ENCODE measurements at places on chromosomes 5 and 9.

DNA sequence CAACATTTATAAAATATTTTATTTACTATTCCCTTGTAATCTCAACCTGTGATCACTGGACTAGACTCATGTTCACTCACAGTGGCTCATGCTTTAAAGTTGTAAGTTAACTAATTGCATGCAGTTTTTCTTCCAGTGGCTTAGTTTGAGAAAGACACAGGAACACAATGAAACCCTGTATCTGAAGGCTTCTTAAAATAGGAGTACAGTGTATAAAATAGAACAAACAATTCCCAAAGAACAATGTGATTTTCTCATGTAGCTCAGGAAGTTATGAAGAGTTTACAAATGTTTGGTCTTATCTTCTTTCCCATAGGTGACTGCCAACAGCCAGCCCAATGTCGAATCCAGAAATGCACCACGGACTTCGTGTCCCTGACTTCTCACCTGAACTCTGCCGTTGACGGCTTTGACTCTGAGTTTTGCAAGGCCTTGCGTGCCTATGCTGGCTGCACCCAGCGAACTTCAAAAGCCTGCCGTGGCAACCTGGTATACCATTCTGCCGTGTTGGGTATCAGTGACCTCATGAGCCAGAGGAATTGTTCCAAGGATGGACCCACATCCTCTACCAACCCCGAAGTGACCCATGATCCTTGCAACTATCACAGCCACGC, 5.9 kb downstream of the RGMB start:
- DNase-seq = no peak

DNA sequence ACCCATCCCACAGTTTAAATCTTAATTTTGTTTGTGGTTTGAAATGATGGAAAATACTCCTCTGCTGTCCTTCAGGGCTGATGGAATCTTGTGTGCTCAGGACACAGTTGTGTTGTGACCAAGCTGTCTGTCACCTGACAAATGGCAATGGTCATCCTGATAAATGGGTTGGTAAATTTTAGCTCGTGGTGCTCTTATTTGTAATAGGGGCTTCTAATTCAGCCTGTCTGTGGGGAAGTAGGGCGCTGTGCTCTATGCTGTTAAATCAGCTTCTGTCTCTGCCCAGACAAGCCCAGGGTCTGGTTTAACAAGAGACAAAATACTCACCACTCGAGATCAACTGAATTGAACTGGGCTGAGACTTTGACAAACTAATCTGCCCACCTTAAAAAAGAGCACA, 4.5 kb downstream of the LRRTM2 start:
- DNase-seq = no peak

DNA sequence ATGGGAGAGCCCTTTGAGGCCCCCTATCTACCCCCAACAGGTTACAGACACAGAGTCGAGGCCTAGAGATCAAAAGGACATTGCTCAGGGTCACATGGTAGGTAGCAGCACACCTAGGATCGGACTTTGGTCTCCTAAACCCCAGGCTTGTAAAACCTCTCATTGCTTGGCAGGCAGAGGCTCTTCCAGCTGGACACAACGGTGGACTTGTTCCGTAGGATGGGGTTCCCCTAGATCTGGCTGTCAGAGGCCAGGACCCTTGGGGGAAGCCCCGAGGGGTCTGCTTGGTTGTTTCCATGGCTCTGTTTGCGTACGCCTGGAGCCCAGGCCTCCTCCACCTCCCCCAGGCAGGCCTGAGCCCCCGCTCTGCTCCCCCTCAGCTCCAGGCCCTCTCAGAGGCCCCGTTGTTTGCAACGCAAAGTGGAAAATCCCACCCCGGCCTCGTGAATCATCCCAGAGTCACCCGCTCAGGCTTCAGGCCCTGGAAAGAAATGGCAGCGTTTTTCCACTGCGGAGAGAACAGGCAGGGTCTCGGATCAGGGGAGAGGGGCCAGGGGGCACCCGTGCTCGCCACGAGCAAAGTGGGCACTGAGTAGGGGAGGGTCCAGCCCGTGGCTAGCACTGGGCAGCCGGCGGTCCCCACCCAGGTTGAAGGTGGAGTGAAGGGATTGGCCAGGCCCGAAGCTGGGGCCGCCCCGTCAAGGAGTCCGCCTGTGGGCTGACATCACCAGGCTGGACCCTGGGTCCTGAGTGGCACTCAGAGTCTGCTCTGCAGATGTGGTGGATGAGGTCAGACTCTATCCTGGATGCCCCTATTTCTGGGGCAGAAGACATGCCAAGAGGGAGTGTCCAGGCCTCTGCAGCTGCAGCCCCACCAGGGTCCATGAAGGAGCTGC, 19.8 kb downstream of the COL27A1 start:
- no peak for DNase-seq

DNA sequence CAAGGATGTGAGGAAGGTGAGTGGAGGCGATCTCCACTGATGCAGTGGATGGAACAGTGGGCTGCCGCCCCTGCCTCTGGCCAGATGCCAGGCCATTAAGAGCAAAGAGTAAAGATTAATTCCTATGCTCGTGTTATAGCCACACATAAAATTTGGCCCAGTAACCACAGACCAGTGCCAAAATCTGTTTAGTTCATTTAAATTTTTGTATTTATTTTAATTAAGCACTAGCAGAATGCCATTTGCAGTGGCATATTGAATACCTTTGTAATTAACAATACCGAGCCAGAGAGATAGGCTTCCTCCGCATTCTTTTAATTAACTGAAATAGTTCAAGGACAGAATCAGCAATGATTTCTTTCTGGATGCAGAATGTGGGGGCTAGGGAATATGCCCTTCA, 179.8 kb downstream of the MED10 start:
- DNase-seq = no peak

- DNase-seq = no peak
Observed at GRCh38 chr9:116002624-116003023, 151.0 kb upstream of the PAPPA start.

DNA sequence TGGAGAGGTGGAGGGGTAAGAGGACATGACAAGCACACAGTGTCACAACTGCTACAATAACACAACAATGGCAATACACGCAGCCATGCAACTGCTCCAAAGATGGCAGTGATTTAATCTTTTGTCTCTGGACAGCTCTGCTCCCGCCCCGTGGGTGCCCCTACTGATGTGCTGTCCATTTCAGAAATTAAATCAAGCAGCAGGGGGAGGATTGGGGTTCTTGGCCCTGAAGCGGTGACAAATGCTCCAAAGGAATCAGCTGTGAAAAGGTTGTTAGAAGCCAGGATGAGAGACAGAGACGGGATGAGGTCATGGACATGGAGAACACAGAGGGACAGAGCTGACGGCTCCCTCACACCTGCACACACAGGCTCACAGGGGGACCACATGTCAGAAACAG, 22.6 kb downstream of the CNTFR start:
- DNase-seq = no peak

DNA sequence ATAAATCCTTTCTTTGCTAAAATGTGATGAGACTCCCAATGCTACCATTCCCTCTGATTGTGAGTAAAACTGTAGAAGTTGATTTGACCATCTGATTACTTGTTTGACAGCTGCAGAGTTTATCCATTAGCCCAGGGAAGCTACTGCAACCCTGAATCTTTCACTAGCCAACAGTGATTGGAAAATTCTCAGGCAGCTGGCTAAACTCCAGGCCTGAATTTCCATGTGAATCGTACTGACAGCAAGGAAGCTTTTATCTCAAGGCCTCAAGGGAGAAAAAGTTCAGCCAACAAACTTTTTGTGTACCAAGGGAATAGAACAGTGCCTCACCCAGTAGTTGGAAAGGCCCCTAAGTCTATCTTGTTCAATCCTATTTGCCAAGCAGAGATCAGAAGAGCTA, 246.7 kb upstream of the TRPM3 start:
- no peak for DNase-seq

DNA sequence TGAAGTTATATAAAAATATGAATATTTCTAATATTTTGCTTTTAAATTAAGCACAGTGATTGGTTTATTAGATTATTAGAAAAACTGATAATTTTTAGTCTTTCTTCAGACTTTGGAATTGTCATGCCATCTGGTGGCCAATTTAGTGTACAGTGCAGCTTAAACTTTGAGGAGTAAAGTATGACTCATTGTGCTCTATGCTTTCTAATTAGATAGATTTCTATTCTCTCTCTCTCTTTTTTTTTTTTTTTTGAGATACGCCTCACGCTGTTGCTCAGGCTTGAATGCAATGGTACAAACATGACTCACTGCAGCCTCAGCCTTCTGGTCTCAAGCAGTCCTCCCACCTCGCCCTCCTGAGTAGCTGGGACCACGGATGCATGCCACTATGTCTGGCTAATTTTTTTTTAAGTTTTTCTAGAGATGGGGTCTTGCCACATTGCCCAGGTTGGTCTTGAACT, 42.1 kb upstream of the GPR21 start:
- no peak for DNase-seq

GRCh38 chr5:149264439-149265067, 7.1 kb upstream of the AFAP1L1 start:
- peak; percentile 72 for DNase-seq

GRCh38 chr9:123606141-123606540, 250.1 kb downstream of the CRB2 start:
- DNase-seq = no peak

GRCh38 chr5:179271821-179272325, 73.4 kb downstream of the ADAMTS2 start:
- DNase-seq = no peak

DNA sequence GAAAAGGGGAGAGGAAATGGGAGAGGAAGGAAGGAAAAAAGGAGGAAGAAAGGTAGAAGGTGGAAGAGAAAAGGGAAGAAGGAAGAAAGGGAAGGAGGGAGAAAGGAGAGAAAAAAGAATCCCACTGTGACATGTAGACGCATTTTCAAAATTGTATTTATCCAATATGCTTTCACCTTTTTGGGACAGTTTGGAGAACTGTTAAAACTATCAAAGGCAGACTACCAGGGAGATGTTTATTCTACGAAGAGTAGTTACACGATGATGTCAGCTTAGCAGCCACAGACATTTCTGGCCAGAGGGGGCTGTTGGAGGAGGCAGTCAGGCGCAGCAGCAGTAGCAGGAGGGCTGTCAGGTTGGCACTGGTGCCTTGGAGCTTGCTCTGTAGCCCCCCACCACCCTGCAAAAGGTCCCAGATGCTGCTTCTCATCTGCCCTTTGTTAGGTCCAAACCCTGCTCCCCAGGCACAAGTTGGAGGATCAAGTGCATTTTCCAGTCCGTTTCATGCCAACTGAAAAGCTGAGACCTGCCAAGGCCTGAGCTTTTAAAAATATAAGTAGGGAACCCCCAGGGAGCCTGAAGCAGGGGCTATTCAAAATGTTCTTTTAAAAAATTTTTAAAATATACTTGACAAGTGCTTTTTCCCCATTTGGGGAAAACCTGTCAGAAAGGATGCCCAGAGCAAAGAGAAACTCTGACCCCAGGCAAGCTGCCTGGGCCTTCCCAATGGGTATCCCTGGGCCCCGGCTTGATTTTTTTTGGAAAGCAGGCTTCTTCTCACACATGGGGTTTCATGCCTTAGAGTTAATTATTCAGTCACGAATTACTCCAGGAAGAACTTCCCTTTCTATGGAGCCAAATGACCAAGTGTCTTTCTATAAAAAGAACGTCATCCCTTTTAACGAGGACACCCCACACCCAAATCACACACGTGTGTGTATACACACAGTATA, 203.3 kb downstream of the SLIT3 start:
- no peak for DNase-seq

DNA sequence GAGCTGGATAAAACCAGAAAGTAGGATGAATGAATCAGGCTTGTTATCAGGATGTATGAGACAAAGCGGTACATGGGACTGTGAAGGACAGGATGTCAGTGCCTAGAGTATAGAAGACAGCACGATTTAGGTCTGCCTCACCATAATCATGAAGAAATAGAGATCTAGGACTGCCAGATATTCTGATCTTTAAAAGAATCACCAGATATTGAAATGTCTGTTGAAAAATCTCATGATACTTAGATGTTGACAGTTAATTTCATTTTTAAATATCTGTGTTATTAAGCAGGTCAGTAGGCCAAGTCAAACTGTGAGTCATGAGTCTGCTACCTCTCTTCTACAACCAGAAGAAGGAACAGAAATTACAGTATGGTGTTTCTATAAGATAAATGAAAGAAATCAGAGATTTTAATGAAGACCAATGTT, 65.0 kb downstream of the ST8SIA4 start:
- no peak for DNase-seq

DNA sequence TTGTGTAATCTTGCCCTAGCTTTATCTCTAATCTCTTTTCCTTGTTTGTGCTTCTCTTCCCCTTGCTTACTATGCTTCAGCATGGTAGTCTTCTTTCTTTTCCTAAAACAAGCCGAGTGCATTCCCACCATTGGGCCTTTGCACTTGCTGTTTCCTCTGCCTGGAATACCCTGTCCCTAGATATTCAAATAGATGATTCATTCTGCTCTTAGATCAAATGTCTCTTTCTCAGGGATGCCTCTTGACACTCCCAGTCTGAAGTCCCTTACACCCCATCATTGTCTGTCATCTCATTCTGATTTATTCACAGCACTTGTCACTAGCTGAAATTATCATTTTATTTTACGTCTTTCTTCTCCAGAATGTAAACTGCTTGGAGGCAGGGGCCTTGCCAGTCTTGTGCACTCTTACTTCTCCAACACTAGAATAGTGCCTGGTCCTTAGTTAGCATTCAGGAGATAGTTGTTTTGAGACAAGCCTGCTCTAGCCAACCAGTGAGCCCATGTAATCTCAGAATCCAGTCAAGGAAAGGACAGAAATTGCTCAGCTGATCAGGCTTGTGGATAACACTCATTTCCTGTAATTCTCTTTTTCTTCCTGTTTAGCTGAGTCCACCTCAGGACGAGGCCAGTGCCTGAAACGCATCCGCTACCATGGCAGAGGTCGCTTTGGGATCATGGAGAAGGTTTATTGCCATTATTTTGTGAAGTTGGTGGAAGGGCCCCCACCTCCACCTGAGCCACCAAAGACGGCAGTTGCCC, 25.4 kb downstream of the MRPL22 start:
- DNase-seq = no peak

- DNase-seq = no peak
Observed at GRCh38 chr5:164206196-164206595, 700.8 kb downstream of the MAT2B start.

DNA sequence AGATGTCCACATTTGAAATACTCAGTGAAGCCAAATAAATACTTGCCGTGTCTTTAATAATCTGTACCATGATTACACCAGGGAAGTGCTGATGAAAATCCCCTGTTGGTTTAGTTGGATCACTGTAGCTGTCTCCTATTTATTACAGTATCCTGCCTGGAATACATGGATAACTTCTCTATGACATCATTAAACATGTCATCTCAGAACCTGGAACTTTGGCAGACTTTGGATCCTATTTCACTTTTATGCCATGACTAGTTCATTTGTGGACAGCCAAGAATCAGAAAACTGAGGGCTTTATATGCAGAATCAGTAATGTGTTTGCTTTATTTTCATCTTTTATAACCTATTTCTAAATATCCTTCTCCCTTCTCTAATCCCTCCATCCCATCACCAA, at the start of gene TXNDC8:
TXNDC8 (minus strand) TSS at position 137 of the 400 bp plus-strand sequence.
- DNase-seq = no peak

- no peak for DNase-seq
Observed at GRCh38 chr5:40796487-40796889, 1.7 kb downstream of the PRKAA1 start.

- no peak for DNase-seq
Observed at GRCh38 chr5:137760719-137761516, 6.8 kb upstream of the HNRNPA0 start.

- DNase-seq = no peak
Observed at GRCh38 chr5:28399211-28399610, 1360.8 kb upstream of the CDH9 start.

Measured in NCI-H526 treated with DMSO at 0.1 percent for 48 hours (cell line).